ENCODE measurements at places on chromosomes 5 and 9.

DNA sequence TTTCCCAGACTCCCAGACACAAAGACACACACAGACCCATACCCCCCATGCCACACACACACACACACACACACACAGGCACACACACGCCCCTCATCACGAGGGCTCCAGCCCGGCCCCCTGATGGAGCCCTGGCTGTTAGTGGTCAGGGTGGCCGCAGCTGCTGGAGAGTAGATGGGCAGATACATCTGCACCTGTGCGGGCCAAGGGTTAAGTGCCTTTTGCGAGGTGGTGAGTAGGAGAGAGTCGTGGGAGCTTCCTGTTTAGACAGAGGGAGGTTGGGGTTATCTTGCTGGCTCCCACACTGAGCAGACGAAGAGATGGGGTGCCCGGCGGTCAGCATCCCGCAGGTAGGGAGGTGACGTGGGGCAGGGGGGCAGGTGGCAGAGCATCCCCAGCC, 8.2 kb downstream of the PRRX2 start:
- no peak for DNase-seq

DNA sequence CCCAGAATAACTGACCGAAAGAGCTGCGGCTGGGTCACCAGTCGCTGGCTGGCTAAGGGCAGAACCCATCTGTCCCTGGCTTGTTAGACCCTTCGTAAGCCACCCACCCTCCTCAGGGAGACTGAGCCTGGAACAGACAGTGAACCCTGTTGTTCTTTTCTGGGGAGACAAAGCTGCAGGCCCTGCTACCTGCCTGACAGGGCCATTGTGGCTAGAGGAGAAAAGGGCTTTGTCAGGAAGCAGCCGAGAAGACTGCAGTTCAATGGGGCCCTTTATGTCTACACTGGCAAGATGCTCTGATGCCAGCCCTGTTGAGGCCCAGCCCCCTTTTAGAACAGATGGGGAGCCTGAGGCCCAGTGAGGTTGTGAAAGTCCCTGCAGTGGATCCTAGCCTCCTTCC, 3.7 kb upstream of the NIPAL4 start:
- DNase-seq = no peak

- no peak for DNase-seq
Measured at GRCh38 chr5:143045062-143045461, 274.9 kb downstream of the ARHGAP26 start.

DNA sequence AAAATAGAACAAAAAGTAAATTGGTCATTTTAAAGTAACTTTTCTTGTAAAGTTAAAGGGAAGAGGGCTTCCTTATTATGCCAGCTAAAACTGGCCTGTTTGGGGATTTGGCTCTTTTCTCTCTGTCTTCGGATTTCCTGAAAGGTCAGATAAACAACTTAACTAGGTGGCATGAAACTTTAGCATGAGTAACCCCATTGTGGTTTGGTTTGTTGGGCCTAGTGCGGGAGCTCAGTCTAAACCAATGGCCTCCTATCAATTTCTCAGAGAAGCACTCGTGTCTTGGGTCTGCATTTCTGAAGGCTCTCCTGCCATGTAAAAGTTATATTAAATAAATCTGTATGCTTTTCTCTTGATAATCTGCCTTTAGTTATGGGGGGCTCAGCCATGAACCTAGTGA, 48.5 kb upstream of the ANKH start:
- DNase-seq = no peak

- DNase-seq = no peak
Measured at GRCh38 chr5:83487155-83487554, 15.6 kb downstream of the VCAN start.

DNA sequence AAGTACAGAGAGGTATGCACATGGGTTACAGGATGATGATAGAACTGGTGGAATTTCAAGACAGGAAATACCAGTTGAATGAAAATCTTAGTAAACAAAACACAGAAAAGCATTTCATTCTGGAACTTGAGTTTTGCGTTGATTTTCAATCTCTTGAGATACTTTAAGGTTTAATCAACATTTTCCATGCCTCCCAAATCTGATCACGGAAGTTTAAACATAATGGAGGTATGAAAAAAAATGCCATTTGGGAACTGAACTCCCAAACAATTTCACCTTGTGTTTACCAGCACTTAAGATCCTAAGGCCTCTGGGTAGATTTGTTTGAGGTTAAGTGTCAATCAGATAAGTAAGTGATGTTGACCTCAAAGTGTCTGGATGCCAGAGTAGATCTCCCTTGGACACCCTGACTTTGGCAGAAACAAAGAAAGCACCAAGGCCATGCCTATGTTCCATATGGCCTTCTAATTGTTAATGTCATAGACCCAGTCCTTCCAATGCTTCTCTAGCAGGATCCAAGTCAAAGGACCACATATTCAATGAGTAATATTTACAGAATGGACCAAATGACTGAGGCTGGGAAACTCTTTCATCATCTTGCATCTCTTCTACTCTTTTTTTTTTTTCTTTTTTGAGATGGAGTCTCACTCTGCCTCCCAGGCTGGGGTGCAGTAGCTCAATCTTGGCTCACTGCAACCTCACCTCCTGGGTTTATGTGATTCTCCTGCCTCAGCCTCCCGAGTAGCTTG, 216.9 kb downstream of the ARRDC3 start:
- no peak for DNase-seq

DNA sequence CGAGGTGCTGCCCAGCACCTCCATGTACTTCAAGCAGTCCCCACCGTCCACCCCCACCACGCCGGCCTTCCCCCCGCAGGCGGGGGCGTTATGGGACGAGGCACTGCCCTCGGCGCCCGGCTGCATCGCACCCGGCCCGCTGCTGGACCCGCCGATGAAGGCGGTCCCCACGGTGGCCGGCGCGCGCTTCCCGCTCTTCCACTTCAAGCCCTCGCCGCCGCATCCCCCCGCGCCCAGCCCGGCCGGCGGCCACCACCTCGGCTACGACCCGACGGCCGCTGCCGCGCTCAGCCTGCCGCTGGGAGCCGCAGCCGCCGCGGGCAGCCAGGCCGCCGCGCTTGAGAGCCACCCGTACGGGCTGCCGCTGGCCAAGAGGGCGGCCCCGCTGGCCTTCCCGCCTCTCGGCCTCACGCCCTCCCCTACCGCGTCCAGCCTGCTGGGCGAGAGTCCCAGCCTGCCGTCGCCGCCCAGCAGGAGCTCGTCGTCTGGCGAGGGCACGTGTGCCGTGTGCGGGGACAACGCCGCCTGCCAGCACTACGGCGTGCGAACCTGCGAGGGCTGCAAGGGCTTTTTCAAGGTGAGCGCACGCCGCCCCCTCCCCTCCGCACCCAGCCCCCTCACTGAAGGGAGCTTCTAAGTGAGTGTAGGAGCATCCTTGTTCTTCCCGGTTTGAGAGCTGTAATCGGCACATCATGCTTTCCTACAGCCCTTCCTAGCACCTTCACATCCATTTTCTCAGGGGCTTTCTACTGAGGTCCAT, 6.9 kb downstream of the NR4A3 start:
- no peak for DNase-seq

GRCh38 chr9:15944341-15944740, 391.5 kb downstream of the CCDC171 start:
- DNase-seq = no peak

DNA sequence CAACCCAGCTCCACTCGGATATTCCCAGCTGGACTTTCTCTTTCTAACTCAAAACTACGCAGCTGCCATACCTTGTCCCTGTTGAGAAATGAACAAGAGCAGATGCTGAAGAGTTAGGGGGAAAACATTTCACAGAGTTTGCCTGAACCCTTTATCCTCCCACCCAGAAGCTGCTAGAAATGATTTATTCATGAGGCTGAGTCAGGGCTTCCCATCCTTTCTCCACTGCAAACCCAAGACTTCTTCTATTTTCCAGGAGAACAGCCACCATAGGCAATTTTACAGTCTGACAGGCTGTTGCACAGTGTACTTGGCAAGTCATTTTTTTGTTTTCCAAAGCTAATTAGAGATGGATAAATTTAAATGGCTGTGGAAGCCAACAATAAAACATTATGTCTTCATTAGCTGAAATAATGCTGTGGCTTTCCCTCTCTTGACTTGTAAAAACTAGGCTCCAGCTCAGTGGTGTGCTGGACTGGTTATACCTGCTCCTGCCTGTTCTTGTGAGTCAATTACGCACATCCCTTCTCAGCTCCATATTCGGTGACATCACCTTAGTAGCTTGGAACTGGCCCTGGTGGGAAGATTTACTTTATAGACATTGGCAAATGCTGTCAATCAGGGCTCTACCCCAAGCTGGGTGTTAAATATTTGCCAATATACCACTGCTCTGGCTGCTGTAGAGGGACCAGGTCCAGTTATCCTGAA, 71.9 kb downstream of the KIF4B start:
- no peak for DNase-seq

GRCh38 chr5:136330353-136331038, 34.8 kb downstream of the TRPC7 start:
- peak; percentile 35 for DNase-seq

DNA sequence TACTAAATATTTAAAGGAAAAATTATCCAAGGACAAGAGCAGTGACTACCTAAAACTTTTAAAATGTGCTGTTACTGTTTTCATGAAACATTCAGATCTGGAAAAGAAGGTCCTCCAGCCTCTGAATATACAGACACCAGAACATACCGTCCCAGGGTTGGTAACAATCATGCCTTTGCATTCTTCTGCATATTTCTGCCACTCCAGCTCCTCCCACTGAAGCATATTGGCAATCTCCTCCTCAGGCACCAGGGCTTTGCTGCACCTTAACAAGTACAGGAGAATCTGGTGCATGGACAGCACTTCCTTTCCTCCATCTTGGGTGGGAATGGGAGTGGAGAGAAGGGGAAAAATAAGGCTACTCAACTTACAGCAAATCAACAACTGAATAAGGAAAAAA, 60.0 kb downstream of the DROSHA start:
- no peak for DNase-seq

DNA sequence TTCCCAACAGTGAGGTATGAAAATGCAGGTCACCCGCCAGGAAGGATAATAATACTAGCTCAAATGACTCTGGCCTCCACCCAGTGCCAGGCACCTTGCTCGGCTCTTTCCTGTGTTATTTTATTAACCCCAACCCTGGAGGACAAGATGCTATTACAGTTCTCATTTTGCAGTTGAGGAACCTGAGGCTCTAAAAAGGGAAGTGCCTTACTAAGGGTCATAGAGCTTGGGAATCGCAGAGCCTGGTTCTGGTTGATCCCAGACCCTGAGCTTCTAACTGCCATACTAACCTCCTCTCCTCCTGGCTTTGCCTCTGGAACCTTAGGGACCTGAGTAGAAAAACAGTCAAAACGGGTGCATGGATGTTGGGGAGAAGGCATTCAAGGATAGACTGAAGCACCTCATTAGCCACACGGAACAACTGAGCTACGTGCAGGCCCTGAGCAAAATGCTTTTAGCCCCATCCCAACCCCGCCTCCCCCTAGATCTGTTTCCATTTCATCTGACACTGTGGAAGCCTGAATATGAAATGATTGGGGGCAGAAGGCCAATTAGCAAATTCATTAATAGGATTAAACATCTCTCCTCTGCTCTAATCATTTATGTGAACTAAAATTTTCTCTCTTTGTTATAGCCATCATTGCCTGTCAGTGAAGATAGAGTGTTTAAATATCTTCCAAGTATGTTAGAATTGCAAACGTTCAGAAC, 7.9 kb downstream of the KCNIP1 start:
- DNase-seq = no peak

- DNase-seq = no peak
Measured at GRCh38 chr9:112493393-112494137, 6.9 kb downstream of the KIAA1958 start.

DNA sequence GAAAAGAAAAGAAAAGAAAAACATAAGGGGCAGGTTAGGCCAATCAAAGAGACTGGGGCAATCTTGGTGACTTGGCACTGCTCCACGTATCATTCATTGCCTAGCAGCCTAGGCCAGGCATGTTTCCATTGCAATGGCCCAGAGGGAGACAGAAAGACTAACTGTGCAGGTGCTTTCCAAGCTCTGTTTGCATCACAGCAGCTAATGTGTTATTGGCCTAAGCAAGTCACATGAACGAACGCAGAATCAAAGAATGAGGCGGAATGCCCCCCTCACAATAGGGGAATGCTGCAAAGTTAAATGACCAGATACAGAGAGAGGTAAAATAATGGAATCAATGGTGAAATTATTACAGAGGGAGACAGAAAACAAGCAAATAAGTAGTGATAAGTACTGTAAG, 11.1 kb upstream of the VPS13A start:
- no peak for DNase-seq

DNA sequence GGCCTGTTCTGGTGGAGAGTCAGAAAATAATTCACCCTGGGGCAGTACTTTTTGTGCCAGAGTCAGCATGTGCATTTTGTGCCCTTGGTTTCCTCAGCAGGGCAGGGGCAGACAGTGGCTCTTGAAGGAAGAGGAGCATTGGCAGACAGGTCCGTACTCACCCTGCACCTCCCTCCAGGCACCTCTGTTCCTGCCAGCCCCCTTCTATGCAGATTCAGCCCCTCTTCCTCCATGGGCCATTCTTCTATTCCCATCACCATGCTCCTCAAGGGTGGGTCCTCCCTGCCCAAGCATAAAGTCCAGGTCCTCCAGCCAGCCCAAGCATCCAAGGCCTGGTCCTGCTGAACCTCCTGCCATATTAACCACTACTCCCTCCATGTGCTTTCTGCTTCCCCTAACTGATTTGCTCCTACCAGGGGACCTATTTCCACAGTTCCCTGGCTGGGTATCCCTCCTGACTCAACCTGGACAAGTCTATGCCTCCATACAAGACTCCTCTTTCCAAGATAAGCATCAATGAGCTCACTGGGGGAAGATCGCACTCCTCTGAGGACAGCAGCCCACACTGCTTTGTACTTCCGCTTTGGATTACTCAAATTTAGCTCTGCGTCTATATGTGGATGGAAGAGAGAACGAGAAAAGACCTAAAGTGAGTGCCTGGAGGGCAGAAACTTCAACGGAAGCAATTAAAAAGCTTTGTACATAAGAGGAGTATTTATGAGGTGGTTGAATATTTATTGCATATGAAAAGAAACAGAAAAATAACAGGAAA, 9.3 kb upstream of the ACSL6 start:
- DNase-seq = no peak

- peak; percentile 31 for DNase-seq
Measured at GRCh38 chr9:4555236-4555635, 65.0 kb downstream of the SLC1A1 start.

DNA sequence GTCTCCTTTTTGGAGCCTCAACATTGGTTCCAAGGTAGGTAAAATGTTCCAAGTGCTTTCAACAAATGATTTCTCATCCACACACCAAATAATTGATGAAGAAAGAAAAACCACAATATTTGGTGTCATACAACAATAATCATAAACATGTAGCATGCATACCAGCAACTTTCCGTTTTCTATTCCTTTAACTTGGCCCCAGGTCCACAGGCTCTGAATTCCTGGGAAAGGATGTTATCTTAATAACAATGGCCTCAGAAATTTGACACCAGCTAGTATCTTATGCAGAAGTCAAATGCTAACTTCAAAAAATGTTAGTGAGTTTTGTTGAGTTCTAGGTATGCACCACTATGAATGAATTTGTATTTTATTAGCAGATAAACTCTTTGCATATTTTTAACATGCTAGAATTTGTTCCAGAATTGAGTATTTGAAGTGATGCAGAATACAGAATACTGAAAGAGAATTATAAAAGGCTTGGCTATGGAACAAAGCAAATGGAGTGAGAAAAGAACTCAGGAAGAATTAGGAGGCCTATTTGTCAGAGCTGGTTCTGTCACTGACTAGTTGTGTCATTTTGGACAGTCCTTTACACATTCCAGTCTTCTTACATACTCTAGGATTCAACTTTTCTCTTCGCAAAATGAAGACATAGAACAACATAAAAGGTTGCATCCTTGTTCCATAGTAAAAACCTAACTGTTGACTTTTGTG, 435.3 kb upstream of the TNC start:
- DNase-seq = no peak

Measured in NCI-H1417 (cell line).